Mesenteric fat pad (tissue), 1 donor: ENCODE measurements at places on chromosomes 1 and 21. TPM values are rescaled to one million over a fixed set of nuclear protein-coding genes. Genes with fewer than 3 reads are reported as not detected.

SMCP gene
- total RNA-seq, result not detected

PAQR7 gene
- 7.2 TPM for total RNA-seq

INKA2 gene
- total RNA-seq, result 15.4 TPM

GRCh38 chr1:48203287-48203900, 19.1 kb upstream of the SLC5A9 start:
- no peak for DNase-seq

DNA sequence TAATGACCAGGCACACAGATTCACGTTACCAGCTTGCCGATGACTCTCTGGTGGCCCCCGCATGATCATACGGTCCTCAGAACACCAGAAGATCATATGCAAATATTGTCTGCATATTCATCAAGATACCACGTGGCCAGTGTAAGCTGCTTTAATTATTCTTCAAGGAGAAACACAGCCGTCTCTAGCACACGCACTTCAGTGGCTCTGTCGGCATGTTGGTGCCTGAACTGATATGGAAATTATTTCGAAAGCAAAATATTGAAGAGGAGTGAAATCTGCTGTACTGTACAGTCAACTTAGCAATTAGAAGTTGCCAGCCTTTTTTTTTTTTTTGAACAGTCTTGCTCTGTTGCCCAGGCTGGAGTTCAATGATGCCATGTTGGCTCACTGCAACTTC, 5.9 kb upstream of the KIF26B start:
- no peak for DNase-seq

DNA sequence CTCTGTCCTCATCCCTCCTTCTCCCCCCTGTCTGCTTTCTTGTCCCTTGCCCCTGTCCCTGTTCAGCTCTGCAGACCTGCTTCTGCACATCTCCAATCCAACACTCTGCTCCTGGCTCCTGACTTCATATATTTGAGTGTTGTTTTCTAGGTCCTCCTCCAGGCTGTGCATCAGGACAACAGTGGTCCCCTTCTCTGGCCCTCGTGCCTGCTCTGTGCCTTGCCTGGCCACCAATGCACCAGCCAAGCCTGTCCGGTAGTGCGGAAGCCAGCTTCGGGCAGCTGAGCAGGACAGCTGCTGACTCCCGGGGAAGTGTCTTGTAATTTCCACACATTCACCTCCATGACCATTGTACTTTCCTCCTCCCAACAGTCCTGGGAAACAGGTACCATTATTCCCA, 203.4 kb upstream of the RAB4A start:
- DNase-seq, result no peak

DNA sequence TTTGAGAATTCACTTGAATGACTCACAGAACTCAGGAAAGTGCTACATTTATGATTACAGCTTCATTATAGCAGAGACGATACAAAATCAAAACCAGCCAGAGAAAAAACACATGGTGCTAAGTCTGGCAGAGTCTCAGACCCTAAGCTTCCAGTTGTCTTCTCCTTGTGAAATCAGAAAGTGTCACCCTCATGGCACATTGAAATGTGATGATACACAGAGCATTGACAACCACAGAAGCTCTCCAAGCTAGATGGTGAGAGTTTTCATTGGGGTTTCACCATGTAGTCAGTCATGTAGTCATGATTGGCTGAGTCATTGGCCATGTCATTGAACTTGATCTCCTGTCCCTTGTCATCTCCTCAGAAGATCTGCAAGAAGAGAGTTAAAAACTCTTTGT, 526.6 kb downstream of the MRPL39 start:
- no peak for DNase-seq

DNA sequence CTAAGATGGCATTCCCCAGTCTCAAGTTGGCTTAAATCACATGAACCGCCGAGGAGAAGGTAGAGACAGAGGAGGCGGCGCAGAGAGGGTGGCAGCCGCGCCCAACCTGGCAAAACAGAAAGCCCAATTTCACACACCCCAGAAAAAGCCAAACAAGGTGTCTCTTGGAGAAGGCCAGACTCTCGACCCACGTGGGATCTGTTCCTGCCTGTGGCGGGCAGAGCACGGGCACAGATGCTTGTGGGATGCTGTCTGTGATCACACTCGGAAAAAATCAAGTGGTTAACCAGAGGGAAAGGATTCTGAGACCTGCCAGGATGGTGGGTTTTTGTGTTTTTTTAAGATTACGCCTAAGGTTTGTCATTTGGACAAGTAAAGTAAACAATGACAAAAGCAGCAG, 80.7 kb downstream of the MRPL37 start:
- no peak for DNase-seq

DNA sequence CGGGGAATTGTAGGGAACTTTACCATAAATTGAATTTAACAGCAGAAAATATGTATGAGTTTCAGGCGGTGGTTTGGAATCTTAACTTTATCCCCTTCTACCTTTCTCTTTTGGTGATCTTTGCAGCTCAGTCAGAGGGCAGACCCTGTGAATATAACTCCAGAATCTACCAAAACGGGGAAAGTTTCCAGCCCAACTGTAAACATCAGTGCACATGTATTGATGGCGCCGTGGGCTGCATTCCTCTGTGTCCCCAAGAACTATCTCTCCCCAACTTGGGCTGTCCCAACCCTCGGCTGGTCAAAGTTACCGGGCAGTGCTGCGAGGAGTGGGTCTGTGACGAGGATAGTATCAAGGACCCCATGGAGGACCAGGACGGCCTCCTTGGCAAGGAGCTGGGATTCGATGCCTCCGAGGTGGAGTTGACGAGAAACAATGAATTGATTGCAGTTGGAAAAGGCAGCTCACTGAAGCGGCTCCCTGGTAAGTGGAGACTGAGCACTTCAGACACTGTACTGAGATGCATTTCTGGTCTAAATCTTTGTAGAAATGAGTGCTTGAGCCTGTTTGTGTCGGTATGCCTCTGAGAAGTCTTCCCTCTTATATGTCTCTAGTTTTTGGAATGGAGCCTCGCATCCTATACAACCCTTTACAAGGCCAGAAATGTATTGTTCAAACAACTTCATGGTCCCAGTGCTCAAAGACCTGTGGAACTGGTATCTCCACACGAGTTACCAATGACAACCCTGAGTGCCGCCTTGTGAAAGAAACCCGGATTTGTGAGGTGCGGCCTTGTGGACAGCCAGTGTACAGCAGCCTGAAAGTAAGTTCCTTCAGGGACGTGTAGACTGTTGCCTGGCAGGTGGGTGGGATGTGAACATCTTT, 1.5 kb downstream of the CCN1 start:
- no peak for DNase-seq

DNA sequence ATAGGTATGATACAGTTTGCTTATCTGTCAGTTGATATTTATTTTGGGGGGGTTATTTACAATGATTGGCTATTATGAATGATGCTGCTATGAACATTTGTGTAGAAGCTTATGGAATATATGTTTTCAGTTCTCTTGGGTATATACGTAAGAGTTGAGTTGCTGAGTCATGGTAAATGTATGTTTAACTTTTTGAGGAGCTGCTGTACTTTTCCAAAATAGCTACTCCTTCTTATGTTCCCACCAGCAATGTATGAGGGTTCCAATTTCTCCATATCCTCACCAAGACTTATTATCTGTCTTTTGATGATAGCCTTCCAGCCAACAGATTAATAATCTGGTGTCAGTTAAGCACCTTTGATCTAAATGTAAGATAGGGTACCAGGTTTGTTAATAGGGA, 11.9 kb downstream of the SOAT1 start:
- DNase-seq, result no peak

DNA sequence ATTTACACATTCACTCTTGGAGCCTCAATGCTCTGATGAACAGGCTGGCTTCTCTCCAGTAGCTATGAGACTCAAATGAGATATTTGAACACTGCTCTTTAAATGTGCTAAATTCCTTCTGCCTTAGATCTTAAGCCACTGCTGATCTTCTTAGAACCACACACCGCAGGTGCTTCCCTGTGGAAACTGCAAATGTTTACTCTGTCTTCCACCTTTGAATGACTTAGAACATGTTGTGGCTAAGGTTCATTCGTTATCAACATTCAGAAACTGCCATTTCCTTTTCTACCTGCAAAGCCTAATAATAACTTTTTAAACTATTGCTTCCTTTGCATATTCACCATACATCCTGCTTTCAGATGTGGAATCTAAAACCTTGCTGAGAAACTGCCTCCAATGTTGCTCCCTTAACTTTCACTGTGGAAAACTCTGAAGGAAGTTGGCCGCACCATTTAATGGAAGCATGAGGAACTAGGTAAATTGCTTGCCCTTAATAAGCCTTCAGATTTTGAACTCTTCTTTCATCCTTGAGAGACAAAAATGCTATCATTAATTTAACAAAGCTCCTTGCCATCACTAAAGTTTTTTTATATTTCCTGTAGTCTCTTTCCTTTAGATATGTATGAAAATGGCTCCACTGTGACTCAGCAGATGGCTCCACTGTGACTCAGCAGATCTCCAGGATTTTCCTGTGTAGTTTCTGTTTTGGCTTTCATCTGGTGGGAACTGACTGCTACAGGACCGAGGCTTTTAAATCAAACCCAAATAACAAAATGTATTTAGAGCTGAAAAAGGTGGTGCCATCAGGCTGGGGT, 143.8 kb downstream of the TNFSF18 start:
- no peak for DNase-seq

- DNase-seq, result no peak
Measured at GRCh38 chr1:185406691-185407009, 89.6 kb upstream of the IVNS1ABP start.

GRCh38 chr1:56024155-56024554, 555.2 kb downstream of the PLPP3 start:
- no peak for DNase-seq

- no peak for DNase-seq
Measured at GRCh38 chr1:67988066-67988465, 62.4 kb downstream of the DIRAS3 start.

- no peak for DNase-seq
Measured at GRCh38 chr1:107172450-107173170, 31.8 kb downstream of the NTNG1 start.

DNA sequence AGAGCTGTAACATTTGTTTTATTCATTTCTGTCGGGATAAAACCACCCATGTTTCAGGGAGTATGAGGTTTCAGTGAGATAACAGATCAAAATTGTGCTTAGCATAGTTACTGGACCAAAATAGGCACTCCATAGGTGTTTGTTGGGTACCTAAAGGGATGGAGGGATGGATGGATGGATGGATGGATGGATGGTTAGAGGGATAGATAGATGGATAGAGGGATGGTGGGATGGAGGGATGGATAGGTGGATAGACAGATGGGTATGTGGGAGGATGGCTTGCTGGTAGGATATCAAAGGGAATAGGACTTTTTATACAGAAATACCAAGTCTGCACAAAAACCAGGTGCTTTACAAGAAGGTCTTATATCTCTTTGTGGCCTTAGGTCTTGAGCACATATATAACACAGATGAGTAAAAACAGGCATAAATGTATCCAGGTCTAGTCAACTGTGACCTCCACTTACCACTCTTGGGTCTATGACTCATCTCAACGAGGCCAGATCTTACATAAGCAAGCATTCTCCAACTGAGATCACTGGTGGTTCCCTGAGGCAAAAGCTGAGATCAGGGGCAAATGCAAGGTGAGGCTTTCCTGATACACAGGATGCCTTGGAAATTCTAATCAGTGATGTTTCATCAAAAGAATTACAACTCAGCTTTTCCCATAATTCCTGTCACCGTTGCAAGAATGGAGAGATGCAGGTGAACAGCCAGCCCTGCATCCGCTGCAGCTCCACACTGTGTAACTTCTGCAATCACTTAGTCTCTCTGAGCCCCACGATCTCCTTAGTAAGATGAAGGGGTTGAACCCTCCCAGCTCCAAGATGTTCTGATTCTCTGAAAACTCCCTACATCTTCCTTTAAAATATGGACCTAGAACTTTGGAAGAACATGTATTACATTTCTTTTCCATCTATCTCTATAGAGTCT, 32.0 kb downstream of the PTAFR start:
- no peak for DNase-seq

- no peak for DNase-seq
Measured at GRCh38 chr1:188027613-188028012, 1198.9 kb downstream of the PLA2G4A start.

DNA sequence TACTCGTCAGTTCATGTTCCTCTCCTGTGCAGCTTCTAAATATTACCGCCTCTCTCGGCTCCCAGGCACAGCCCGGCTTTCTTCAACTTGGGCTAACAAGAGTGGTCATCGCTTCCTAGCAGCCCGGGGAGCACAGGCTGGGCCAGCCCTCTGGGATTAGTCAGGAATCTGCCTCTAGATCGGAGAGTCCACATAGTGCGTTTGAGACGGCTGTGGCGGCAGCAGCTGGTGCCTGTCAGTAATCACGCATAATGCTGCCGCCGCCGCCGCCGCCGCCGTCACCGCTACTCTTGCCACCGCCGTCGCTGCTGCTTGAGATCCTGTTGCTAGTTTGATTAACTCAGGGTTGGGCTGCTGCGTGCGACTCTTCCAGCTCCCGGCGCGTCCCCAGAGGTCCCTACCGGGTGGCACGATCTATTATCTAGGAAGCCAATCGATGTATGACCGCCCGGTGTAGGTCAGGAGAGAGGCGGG, at the start of gene RXRG:
Gene RXRG, minus strand, starts transcription at position 230 of the 474 bp plus-strand sequence. CDS start 233 bp downstream, outside the sequence.
- no peak for DNase-seq

DNA sequence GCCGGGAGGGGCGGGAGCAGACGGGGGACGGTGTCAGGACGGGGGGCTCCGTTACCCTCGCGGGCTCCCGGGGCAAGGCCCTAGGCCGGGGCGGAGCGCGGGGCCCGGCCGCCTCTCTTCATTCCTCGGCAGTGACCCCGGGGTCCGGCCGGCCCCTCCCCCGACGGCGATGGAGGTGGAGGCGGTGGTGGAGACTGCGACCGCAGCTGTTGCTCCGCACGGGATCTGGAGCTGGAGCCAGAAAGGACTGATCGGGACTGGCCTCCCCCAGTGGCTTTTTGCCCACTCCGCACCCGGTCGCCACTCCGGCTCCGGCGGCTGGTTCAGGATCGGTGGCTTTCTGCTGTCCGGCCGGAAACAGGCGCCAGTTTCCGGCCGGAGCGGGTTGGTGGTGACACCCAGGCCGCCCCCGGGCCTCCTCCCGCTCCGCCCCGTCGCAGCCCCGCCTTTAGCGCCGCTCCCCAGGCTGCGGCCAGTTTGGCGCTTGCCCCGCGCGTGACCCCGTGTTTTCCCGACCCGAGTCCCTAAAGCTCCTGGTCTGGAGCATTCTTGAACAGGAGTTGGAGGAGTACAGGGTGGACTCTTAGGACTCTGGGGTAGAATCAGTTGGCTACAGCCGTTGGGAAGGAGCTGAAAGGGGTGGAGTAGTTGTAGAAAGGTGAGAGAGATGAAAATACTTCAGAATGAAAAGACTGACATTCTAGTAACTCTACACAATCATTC, at the start of gene OTUD7B:
Gene OTUD7B, minus strand, starts transcription at position 334 of the 723 bp plus-strand sequence. CDS start 33,216 bp downstream, outside the sequence.
- DNase-seq, result peak; percentile 96

- DNase-seq, result no peak
Measured at GRCh38 chr1:219659684-219660083, 46.8 kb upstream of the ZC3H11B start.

GRCh38 chr1:181131255-181131941, 42.9 kb downstream of the IER5 start:
- DNase-seq, result no peak
